Progenitor cell of endocrine pancreas (in vitro differentiated cells): ENCODE measurements at places on chromosomes 6 and 20. TPM values are rescaled to one million over a fixed set of nuclear protein-coding genes. Genes with fewer than 3 reads are reported as not detected.

MED23 gene
- total RNA-seq: 36.2 and 39.4 TPM in 2 replicates

CAGE1 gene
- total RNA-seq: not detected in 2 replicates

ESR1 gene
- not detected in 2 replicates for total RNA-seq

ZNF831 gene
- total RNA-seq: not detected in 2 replicates

PACRG gene
- total RNA-seq: 2.4 TPM in 2 replicates

PGM3 gene
- total RNA-seq: 62.3 and 64.4 TPM in 2 replicates

C20orf202 gene
- total RNA-seq: 0.26 and 0.27 TPM in 2 replicates

RTF2 gene
- 62.6 and 65.5 TPM in 2 replicates for total RNA-seq

L3MBTL3 gene
- total RNA-seq: 30.3 and 35.5 TPM in 2 replicates
